ENCODE measurements at places on chromosomes 1 and 21.

GRCh38 chr1:25675729-25676476 is 59.3 kb downstream of the MAN1C1 start:
- DNase-seq = no peak

DNA sequence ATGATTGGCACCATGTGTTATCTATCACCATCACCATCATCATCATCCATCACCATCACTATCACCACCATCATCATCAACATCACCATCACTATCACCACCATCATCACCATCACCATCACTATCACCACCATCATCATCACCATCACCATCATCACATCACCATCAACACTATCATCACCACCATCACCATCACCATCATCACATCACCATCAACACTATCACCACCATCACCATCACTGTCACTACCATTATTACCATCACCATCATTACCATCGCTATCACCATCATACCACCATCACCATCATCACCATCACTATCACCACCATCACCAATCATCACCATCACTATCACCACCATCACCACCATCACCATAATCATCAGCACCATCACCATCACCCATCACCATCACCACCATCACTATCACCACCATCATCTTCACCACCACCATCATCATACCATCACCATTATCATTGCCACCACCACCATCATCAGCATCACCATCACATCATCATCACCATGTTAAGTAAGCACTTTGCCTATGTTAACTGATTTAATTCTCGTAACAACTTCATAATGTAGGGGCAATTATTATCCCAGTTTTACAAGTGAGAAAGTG is 112.8 kb downstream of the LIPI start:
- no peak for DNase-seq

- DNase-seq = no peak
These were observed 33.9 kb upstream of the ATP2B4 start for GRCh38 chr1:203592730-203593129.

- no peak for DNase-seq
These were observed 12.5 kb downstream of the SLX9 start for GRCh38 chr21:44952116-44952928.

- no peak for DNase-seq
These were observed 133.4 kb downstream of the NFIA start for GRCh38 chr1:61215676-61216289.

DNA sequence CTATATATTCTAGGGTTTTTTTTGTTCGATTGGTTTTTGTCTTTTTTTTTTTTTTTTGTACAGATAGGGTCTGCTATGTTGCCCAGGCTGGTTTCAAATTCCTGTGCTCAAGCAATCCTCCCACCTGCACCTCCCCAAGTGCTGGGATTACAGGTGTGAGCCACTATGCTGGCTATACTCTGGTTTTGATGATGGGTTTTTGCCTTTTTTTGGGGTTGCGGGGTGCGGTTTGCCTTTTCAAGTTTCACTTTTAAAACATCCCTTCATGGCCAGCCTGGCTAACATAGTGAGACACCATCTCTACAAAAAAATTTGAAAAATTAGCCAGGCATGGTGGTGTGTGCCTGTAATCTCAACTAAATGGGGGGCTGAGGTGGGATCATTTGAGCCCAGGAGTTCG is 10.0 kb downstream of the KDM5B start:
- no peak for DNase-seq

DNA sequence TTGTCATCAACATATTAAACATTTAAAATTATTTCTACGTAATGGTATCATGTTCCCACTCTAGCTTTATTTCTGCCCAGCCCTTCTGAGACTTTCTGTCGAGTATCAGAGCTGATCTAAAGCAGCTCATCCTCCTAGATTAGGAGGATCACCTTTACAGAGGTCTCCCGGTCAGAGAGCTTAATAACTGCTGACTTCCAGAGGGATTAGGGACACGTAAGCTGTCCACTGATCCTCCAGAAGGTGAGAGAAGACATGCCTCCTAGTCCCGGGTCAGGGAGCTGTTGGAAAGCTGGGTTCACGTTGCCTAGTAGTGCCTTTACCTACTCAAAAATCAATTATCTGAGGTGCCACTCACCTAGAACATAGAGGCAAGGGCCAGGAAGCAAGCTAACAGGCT is 31.2 kb upstream of the NADK start:
- DNase-seq = no peak

DNA sequence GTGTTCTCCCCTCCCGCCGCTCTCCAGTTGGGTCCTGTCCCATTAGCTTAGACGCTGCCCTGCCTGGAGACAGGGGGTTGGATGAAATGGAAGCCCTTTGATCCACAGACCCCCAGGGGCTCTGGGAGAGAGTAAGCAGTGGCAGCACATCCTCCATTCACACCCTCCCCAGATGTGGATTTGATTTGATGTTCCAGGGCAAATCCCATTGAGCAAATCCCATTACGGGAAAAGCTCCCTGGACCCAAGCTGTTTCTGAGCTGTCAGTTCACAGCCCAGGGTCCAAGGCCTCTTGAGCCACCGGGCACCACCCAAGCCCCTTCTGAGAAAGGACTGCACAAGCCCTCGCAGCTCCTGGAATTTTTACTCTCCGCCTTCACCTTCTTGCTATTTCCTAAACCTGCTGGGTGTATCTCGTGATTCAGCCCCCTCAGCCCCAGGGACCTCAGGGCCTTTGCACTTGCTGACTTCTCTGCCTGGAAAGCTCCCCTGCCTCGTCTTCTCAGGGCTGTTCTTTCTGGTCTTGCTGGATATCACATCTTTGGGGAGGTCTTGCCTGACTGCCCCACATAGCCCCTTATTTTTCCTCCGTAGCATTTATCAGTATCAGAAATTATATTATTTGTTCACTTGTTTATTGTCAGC is 101.1 kb downstream of the PAX7 start:
- DNase-seq = no peak

DNA sequence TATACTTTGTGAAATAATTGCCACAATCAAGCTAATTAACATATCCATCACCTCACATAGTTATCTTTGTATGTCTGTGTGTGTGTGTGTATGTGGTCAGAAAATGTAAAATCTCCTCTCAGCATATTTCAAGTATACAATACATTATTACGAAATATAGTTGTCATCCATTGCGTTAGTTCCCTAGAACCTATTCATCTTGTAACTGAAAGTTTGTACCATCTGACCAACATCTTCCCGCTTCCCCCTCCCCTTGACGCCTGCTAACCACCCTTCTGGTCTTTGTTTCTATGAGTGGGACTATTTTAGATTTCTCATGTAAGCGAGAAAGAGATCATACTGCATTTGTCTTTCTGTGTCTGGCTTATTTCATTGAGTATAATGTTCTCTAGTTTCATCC is 455.3 kb downstream of the KCNT2 start:
- no peak for DNase-seq

DNA sequence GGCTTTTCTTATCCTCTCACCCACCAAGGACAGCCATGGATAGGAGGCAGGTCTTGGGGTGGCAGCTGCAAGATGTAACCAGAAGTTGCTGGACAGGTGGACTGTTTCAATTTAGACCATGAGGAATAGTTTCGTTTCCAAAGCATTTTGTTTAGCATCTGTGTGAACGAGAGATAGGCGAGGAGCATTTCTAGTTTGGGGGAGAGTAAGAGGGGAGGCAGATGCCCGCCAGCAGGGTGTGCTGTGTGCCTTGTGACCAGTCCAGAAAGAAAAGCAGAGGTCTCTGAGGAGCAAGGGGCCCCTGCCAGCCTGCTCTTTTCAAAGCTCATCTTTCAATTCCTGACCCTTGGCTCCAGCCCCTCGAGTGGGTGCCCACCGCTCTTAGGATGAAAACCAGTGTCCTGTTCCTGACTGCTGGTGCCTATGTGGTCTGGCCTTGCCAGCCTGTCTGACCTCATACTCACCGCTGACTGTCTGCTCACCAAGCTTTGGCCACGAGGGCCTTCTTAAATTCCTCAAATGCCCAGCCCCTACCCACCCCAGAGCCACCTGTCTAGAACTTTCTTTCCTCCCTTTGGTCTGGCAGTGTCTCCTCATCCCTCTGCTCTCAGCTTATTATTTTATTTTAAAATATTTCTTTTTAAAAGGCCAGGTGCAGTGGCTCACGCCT is 8.5 kb downstream of the SERINC2 start:
- no peak for DNase-seq

GRCh38 chr1:31920956-31921355 is 17.2 kb downstream of the PTP4A2 start:
- no peak for DNase-seq

GRCh38 chr1:116556289-116557006 is 14.4 kb downstream of the CD58 start:
- DNase-seq = no peak

Data from hematopoietic multipotent progenitor cell (in vitro differentiated cells).